ENCODE measurements at places on chromosomes 3 and 15.

- no peak for DNase-seq
These were observed 177.4 kb downstream of the SQOR start for GRCh38 chr15:45812200-45812599.

DNA sequence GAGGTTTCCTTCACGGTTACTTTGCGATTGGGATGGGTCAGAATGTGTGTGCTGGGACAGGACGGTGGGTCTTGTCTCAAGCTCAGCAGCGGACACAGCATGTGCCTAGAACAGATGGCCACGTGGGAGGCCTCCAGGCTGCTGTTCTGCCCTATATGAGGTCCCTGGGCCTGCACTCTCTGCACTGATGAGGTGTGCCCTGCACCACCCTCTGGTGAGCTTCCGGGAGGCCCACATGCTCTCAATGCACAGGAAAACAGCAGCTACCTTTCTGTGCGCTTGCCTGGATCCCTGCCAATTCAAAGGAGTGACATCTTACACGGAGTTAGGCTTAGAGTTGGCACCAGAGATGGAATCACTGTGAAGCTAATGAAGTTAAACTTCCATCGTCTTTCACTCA lies 59.8 kb downstream of the BOC start:
- DNase-seq: peak; percentile 23

DNA sequence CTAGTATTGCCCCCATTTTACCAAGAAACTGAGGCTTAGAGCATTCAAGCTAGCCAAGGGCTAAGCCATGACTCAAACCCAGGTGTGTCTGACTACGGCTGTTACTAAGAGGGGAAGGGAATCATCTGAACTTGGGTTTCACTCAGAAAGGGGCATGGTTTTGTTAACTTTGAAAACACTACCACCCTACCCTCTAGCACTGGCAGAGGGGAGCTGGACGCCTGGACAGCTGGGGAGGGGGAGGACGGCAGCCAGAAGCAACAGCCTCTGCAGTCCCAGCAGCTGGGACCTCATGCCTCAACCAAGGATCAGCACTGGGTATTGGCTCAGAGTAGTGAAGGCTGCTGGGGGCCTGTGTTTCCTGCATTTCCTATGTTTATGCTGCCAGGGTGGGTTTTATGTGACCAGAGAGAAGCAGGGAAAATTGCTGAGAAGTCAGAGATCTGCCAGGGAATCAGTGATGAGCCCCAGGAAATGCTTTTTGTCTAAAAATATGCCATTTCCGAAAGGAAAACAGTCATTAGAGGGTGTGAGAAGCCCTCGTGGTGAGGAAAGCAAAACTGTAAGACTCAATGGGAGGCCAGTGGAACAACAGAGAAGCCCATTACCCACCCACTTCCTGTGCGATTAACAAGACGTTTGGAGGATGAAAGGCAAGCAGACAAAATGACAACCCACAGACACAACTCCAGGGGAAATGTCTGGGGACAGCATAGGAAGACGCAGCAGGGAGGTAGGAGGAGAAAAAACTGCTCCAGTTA lies 41.2 kb downstream of the LIPC start:
- peak; percentile 87 for DNase-seq

DNA sequence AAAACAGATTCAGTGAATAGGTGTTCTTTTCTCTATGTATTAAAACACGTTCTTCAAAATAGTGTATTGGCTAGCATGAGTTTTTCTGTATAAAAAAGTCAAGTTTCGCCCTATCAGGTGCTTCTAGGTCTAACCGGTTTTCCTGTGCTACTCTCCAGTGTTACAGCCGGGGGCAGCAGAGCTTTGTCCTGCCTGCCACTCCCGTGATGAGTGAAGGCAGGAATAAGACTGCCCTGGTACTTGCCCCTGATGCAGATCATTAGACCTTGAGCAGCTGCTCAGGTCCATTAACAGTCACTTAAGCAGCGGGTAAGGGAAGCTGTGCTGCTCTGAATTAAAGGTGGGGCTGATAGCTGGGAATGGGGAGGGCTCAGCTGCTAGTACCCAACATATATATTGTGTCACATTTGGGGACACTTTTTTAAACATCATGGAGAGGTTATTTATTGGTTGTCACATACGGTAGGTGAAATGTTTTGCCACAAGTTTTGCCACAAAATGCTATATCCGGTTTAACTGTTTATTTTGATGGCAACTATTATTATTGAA lies 1.3 kb upstream of the UNC13C start:
- DNase-seq: peak; percentile 7

GRCh38 chr15:78638658-78639314 lies 2.2 kb downstream of the CHRNB4 start:
- DNase-seq: peak; percentile 29

DNA sequence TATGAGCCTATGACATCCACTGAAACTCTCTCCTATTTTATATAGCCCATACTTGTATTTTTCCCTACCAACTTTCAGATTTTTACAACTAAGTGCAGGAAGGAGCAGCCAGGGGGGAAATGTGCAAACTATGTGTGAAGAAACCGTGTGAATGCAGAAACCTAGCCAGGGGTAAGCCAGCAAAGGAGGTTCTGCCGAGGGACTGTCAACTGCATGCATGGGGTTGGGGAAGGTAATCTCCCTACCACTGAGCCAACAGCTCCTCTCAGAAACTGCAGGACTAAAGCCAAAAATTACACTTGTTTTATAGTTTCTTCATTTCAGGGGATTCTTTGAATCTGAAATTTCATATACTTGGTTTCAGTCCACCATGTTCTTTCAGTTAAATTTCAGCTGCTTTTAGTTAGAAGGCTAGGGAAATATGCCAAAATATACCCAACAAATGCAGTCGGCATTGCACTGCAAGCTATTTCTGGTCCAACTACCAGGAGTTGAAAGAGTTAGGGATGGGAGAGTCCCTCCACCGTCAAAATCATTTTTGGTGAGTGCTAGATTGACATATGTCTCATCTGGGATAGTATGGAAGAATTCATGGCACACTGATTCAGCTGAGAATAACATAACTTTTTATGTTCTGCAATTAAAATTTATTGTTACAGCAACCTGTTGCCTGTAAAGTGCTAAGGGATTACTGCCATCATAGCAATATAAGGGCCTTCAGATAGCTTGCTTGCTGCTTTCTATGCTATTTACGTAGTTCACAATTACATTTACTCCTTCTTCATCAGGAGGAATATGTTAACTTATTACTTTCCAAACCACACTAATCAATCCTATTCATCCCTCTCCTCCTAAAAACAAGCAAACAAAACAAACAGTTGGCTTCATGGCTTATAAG lies 904.2 kb downstream of the ROBO1 start:
- no peak for DNase-seq

DNA sequence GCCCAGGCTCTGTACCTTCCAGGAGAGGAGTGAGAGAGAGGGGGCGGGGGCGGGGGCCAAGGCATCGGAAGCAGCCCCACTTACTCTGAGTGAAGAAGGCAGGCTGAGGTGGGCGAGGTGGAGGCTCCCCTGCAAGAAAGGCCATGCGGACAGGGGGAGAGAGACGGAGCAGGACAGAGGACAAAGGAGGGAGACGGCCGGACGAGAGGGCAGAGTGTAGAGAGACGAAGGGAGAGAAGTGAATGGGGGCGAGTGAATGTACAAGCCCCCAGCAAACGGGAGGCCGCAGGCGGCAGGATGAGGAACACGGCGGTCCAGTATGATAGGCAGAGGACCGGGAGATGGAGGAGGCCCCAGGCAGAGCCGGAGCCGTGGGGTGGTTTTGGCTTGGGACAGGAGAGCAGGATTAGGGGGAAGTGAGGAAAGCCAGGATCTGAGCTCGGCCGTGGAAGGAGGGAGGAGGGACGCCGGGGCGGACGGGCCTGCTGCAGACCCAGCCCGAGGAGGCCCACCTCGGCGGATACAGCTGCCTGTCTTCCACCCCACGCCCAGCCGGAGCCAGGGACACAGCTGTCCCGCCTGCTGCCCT lies 38.8 kb downstream of the TNK2 start:
- DNase-seq: no peak
